ENCODE measurements at places on chromosomes 6 and 20. TPM values are rescaled to one million over a fixed set of nuclear protein-coding genes. Genes with fewer than 3 reads are reported as not detected.

DNA sequence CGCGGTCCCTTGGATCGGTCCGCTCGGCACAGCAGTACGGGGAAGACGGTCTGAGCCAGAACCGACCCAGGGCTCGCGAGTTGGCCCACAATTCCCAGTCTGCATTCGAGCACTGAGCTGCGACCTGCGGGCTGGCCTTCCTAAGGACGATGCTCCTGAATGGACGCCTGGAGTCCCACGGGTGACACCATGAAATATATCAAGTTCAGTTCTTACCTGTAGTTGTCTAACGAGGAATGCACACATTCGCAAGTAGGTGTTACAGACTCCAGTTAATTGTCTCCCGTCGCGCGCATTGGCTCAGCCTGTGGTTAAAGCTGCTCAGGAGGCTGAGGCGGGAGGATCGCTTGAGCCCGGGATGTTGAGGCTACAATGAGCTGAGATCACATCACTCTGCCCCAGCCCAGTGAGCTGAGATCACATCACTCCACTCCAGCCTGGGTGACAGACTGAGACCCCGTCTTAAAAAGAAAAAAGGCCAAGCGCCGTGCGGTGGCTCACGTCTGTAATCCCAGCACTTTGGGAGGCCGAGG is 802 bp downstream of the PEX7 start:
- H3K27ac ChIP-seq = peak overlapping the region; percentile 66
- peaks cover 7% of the 10 kb centered on the region for H3K4me1 ChIP-seq
- H3K4me3 ChIP-seq = peak overlapping the region; percentile 65
- no peaks in the 10 kb centered on the region for H3K36me3 ChIP-seq
- H3K27me3 ChIP-seq = 0 out of 2 replicates have a peak, but pooled peaks cover 4% of the 10 kb centered on the region

Gene OPRM1
- total RNA-seq = not detected

Gene GPR6
- not detected for total RNA-seq

DNA sequence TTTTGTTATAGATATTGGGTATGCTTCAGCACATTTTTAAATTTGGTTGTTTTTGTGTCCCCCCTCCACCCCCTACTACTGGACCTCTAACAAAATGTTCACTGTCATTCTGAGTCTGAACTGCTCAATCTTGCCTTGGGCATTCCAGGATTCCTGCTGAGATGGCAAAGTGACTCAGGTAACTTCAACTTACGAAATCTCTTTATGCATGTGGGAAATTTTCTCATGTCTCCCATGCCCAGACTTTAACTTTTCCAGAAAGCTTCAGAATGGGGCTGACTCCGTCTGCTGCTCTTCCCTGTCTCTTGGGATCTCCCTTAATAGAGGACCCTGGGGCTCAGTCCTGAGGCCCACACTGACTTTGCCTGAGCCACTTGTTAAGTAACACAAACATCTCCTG is 14.0 kb downstream of the CYP39A1 start:
- no peak for DNase-seq
- H3K27me3 ChIP-seq = no peaks in the 10 kb centered on the region
- H3K27ac ChIP-seq = no peak overlapping the region
- no peak overlapping the region for H3K4me3 ChIP-seq
- no peaks in the 10 kb centered on the region for H3K36me3 ChIP-seq

GRCh38 chr6:33080127-33081089 is 4.6 kb downstream of the HLA-DPB1 start:
- peak; percentile 88 for DNase-seq
- peaks cover 4% of the 10 kb centered on the region for H3K4me1 ChIP-seq
- H3K36me3 ChIP-seq = no peaks in the 10 kb centered on the region
- peak overlapping the region; percentile 88 for H3K27ac ChIP-seq
- peaks cover 5% of the 10 kb centered on the region for H3K27me3 ChIP-seq

Gene SYNE1
- 13.6 TPM for total RNA-seq

Gene TBX18
- not detected for total RNA-seq

Gene NKX2-2
- total RNA-seq = not detected

DNA sequence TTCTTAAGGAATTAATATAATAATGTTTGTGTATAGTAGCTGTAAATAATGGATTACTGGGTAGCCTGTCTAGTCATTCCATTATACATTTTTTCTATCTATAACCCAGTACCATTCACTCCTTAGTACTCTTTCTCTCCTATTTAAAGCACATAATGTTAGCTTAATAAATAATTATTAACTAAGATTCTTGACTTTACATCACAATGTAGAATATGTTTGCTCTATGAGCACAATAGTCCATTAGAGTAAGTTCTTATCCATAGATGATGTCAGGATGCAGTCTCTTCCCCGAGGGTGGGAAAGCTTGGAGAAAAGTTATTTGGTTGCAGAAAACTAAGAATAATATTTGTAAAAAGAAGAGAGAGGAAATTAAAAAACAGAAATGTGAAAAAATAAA is 226.4 kb upstream of the EYS start:
- no peaks in the 10 kb centered on the region for H3K36me3 ChIP-seq
- H3K4me1 ChIP-seq = no peaks in the 10 kb centered on the region
- no peak overlapping the region for H3K4me3 ChIP-seq

Gene ELOVL2
- 1.7 TPM for total RNA-seq

Gene USP49
- 20.2 TPM for total RNA-seq

Gene HLA-DPB1
- 37.6 TPM for total RNA-seq

Gene SCRT2
- total RNA-seq = 0.31 TPM

DNA sequence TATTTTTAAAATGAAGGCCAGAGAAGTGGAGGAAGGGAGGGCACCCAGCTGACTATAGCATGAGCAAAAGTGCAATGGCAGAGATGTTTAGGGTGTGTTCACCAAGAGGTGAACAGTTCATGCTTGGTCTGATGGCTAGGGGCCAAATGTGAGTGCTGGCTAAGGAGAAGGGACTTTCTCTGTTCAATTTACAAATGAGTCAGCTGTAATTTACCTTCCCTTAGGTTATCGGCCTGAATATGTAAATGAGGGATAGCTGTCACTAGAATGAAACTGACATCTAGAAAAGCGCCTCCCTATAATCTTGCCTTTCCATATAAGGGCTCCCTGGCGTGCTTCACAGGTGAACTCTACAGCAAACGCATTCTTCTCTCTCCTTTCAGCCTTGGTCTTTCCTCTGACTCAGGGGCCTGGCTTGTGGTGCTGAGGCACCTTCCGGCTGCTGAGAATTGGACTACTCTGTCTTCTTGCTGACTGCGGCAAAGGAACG is 114.7 kb upstream of the BACH2 start:
- H3K4me3 ChIP-seq = no peak overlapping the region
- no peaks in the 10 kb centered on the region for H3K27me3 ChIP-seq
- peaks cover 19% of the 10 kb centered on the region for H3K4me1 ChIP-seq
- H3K36me3 ChIP-seq = no peaks in the 10 kb centered on the region
- DNase-seq = peak; percentile 41

Gene ACTL10
- total RNA-seq = 1.9 TPM

GRCh38 chr6:96116674-96117073 is 100.9 kb downstream of the FUT9 start:
- H3K36me3 ChIP-seq = no peaks in the 10 kb centered on the region
- no peaks in the 10 kb centered on the region for H3K4me1 ChIP-seq
- no peaks in the 10 kb centered on the region for H3K27me3 ChIP-seq
- H3K27ac ChIP-seq = no peak overlapping the region
- H3K4me3 ChIP-seq = no peak overlapping the region
- peak; percentile 38 for DNase-seq

DNA sequence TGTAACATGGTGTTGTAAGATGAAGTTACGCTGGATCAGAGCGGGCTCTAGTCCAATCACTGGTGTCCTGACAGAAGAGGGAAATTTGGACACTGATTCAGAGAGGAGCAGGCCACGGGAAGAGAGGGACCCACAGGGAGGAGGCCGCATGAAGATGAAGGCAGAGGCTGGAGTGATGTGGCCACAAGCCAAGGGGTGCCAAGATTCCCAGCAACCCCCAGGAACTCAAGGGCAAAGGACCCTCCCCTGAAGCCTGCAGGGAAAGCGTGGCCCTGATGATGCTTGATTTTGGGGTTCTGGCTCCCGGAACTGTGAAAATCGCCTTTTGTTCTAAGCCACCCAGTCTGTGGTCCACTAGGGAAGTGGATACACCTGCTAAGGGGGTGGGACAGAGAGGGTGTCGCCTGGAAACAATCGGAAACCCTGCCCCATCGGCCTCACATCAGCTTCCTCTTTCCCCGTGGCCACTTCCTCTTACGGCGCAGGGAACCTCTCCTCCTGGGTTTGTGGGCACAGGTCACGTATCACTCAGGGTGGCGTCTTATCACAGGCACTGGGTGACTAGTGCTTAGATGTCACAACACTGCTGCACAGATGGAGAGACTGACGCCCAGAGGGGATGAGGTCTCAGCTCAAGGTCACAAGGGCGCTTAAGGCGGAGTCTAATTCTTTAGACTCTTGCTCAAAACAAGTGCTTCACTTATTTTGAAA is 58.0 kb downstream of the SULF2 start:
- no peaks in the 10 kb centered on the region for H3K4me1 ChIP-seq
- H3K36me3 ChIP-seq = no peaks in the 10 kb centered on the region
- no peak overlapping the region for H3K27ac ChIP-seq
- H3K27me3 ChIP-seq = no peaks in the 10 kb centered on the region
- H3K4me3 ChIP-seq = no peak overlapping the region

DNA sequence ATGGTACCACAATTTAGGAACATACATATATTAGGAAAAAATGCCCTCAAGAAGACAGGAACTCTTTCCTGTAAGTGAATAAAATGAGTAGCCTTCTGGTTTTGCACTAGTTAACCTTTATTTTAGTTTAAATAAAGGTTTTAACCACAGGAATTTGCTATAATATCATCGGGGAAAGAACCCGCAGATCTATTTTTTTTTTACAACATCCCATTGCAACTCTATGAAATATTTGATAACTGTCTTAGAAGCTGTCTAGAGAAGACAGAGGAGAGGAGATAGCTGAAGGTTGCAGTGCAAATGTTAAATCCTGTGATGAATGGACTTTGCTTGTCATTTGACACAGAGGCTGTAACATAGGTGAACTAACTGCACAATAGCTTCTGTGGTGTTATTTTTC is 69.5 kb downstream of the TINAG start:
- H3K27me3 ChIP-seq = no peaks in the 10 kb centered on the region
- H3K36me3 ChIP-seq = no peaks in the 10 kb centered on the region

GRCh38 chr6:14722704-14723103 is 523.2 kb upstream of the JARID2 start:
- H3K4me3 ChIP-seq = no peak overlapping the region

DNA sequence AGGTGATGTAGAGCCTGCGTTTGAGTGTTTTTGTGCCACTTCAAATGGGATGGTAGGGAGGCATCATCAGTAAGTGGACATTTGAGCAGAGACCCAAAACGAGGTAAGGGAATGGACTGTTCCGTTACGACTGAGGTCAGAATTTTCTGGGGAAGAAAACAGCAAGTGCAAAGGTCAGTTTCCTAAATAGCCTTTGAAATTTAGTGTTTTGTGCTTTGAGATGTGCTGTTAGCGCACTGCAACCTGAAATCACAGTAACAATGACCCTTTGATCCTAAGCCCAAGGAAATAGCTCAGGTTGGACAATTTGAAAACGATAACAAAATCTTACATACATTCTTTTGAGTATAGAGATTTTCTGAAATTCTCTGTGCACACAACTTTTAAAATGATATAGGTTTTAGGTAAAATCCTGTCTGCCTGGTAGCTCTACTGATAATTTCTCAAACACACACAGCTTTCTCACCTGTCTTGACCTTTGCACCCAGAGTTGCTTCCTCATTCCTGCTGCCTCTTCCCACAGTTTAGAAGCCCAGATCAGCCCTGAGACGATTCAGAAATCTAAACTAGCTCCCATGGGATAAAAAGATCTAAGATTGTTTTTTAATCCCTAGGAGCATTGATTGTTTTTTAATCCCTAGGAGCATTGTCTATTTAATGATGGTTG is 22.1 kb downstream of the DCBLD1 start:
- no peak overlapping the region for H3K4me3 ChIP-seq
- H3K27me3 ChIP-seq = no peaks in the 10 kb centered on the region
- no peaks in the 10 kb centered on the region for H3K4me1 ChIP-seq
- no peak overlapping the region for H3K27ac ChIP-seq
- no peak for DNase-seq

Gene BPIFB1
- not detected for total RNA-seq

GRCh38 chr6:158770533-158771330 is 48.4 kb downstream of the EZR start:
- peak overlapping the region; percentile 78 for H3K27ac ChIP-seq
- peaks cover 72% of the 10 kb centered on the region for H3K36me3 ChIP-seq
- no peak overlapping the region for H3K4me3 ChIP-seq
- DNase-seq = no peak
- H3K27me3 ChIP-seq = no peaks in the 10 kb centered on the region
- peaks cover 8% of the 10 kb centered on the region for H3K4me1 ChIP-seq

DNA sequence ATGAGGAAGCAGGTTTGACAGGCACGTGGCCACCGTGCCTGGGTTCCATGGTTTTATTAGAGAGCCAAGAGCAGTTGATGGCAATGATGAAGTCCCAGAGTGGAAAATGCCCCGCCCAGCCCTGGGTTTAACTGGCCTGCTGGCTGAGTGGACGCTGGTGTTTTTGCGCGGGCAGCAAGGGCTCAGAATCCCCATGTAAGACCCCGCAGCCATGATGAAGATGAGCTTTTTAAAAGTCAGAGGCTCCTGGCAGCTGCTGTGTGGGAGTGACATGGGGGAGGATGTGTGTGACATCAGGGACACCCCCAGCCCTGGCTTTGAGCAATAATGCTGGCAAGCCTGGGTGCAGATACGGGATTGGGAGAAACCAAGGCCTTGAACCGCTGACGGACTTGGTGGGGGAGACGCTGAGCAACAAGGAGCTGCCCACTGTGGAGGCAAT is 33.0 kb upstream of the SLCO4A1 start:
- H3K27me3 ChIP-seq = no peaks in the 10 kb centered on the region
- no peaks in the 10 kb centered on the region for H3K36me3 ChIP-seq
- no peak overlapping the region for H3K4me3 ChIP-seq
- no peak overlapping the region for H3K27ac ChIP-seq

GRCh38 chr6:170033666-170034065 is 257.2 kb downstream of the DLL1 start:
- no peaks in the 10 kb centered on the region for H3K4me1 ChIP-seq
- 0 out of 2 replicates have a peak, but pooled peaks cover 6% of the 10 kb centered on the region for H3K36me3 ChIP-seq
- H3K27ac ChIP-seq = no peak overlapping the region

- no peaks in the 10 kb centered on the region for H3K36me3 ChIP-seq
- no peak overlapping the region for H3K27ac ChIP-seq
- H3K4me3 ChIP-seq = no peak overlapping the region
- no peaks in the 10 kb centered on the region for H3K4me1 ChIP-seq
- no peaks in the 10 kb centered on the region for H3K27me3 ChIP-seq
- no peak for DNase-seq
Measured at GRCh38 chr20:57104651-57105204, 161.7 kb downstream of the BMP7 start.

- H3K36me3 ChIP-seq = no peaks in the 10 kb centered on the region
- H3K4me3 ChIP-seq = no peak overlapping the region
- DNase-seq = no peak
- no peaks in the 10 kb centered on the region for H3K4me1 ChIP-seq
- no peaks in the 10 kb centered on the region for H3K27me3 ChIP-seq
Measured at GRCh38 chr6:159806021-159806458, 6.0 kb downstream of the PNLDC1 start.

Gene TMEM14A
- total RNA-seq = 13.9 TPM
